ENCODE measurements at places on chromosomes 6 and 20. TPM values are rescaled to one million over a fixed set of nuclear protein-coding genes. Genes with fewer than 3 reads are reported as not detected.

Gene ADTRP
- total RNA-seq, result 2.3 TPM

Gene BANF2
- not detected for total RNA-seq

Gene BMP5
- total RNA-seq, result 0.17 TPM

Gene PIGT
- total RNA-seq, result 56.1 TPM

Gene MOCS1
- total RNA-seq, result 17.9 TPM

Gene RCAN2
- total RNA-seq, result 2.2 TPM

Gene FAM83C
- not detected for total RNA-seq

Gene CLDN20
- total RNA-seq, result not detected

Gene SLC16A10
- total RNA-seq, result not detected

Gene SGK2
- total RNA-seq, result not detected

Gene WFDC5
- not detected for total RNA-seq

Gene ARMC12
- 1.2 TPM for total RNA-seq

Gene NKX2-4
- not detected for total RNA-seq

Gene C20orf202
- under 0.01 TPM for total RNA-seq

Gene GMPR
- total RNA-seq, result 15.3 TPM

Gene C6orf15
- total RNA-seq, result not detected

Gene ZNF831
- not detected for total RNA-seq

Gene BMP7
- total RNA-seq, result not detected

Gene SPDEF
- not detected for total RNA-seq

Gene MATN4
- total RNA-seq, result 0.33 TPM

Gene CEP162
- 12.4 TPM for total RNA-seq

Gene CFAP61
- 0.17 TPM for total RNA-seq

Gene LCA5
- total RNA-seq, result 4.8 TPM

Gene SLC35F1
- total RNA-seq, result under 0.01 TPM

Gene MRPL18
- total RNA-seq, result 107 TPM

Gene CCN6
- total RNA-seq, result not detected

Gene MUC22
- total RNA-seq, result not detected

Gene CMTR1
- 57.3 TPM for total RNA-seq

Gene RIPPLY2
- total RNA-seq, result 0.29 TPM

Gene LTB
- not detected for total RNA-seq

Gene EZR
- 62.2 TPM for total RNA-seq

Gene ME1
- total RNA-seq, result 26.0 TPM

Gene OTOR
- not detected for total RNA-seq

Gene PIGU
- total RNA-seq, result 6.6 TPM

Gene CTCFL
- total RNA-seq, result not detected

Gene PRSS35
- 4.3 TPM for total RNA-seq

Gene KHDC1L
- total RNA-seq, result not detected

Gene MAS1
- total RNA-seq, result not detected

Gene GPLD1
- total RNA-seq, result not detected

Gene VSX1
- not detected for total RNA-seq

Gene SNPH
- 12.8 TPM for total RNA-seq

Gene DZANK1
- total RNA-seq, result 1.3 TPM

Gene PGC
- total RNA-seq, result not detected

Gene TREML2
- not detected for total RNA-seq

Gene OR2H1
- not detected for total RNA-seq

Gene TM9SF4
- total RNA-seq, result 31.4 TPM

Gene GHRH
- total RNA-seq, result not detected

Gene RIMS4
- total RNA-seq, result 0.17 TPM

Gene GPR6
- not detected for total RNA-seq

Gene PROCR
- 49.1 TPM for total RNA-seq

Gene CST2
- total RNA-seq, result not detected

Gene E2F3
- total RNA-seq, result 4.9 TPM

Gene NR2E1
- not detected for total RNA-seq
